M059J (cell line): ENCODE measurements at places on chromosomes 5 and 9. TPM values are rescaled to one million over a fixed set of nuclear protein-coding genes. Genes with fewer than 3 reads are reported as not detected.
A peak's percentile ranks its signal among the peaks of the same experiment; 100 is the strongest.

DNA sequence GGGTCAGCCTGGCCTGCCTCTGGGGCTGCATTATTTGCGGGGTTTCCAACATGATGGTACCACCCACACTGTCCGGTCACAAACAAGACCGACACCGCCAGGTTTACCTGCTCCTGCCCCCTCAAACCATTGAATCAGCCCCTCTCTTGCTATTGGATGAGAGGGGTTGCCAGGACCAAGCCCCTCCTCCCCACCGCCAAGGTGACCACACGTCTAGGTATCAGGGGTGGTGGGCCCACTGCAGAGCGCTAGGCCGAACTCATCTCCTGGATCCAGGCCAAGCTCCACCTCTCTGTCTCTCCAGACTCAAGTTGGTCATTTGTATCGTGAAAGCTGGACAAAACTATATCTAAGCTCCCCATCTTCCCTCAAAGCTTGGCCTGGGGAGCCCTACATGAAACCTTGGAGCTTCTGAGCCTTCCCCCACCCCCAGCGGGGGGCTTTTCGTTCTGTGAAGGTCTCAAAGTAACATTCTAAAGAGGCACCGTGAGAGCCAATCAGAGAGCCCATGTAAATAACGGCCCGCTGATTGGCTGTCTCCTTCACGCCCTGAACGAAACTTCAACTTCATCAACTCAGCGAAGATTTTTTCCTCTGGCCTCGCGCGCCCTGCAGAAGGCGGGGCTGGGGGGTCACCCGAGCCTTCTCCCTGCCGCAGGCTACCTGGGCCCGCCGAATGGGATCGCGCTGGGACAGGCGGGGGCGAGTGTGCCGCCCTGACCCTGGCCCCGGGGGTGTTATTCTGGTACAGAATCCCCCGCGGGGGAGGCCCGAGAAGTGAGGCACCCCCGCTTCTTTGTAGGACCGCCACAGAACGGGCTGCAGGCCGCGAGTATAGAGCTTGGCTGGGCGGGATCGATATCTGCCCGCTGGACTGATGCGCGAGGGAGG is 49.6 kb upstream of the PSD2 start:
- DNase-seq: peak; percentile 93

- DNase-seq: no peak
Measured at GRCh38 chr9:107881626-107882300, 392.2 kb upstream of the KLF4 start.

DNA sequence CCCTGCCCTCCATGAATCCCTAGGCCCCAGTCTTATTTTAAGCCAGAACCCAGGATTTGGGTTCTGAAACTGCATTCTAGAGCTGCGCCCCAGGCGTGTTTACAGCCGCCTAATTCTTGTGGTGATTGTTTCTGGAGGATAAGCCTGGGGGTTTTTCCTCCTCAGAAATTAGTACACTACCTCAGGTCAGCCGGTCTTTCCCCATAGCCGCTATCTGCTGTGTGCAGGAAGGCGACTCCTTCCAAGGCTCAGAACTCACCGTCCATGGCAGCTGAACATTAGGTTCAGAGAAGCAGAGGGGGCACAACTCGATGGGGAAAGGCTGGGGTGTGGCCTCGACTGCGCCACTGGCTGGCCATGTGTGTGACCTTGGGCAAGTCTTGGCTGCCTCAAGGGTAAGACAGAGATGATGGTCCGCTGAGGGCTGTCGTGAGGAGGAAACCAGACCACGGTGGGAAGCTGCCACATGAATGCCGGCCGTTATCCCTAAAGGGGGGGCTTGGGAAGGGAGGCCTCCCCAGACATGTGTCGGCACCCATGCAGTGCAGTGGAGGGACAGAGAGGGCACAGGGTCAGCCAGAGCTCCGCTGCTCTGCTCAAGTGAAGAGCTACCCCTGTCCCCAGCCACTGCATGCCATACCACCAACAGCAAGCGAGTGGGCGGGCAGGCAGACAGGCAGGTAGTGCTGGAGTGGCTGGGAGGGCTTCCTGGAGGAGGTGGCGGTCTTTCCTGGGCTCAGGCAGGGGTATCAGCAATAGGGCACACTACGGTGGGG is 28.9 kb downstream of the SHB start:
- DNase-seq: peak; percentile 70

- DNase-seq: no peak
Measured at GRCh38 chr5:50447941-50448340, 6.9 kb upstream of the EMB start.

GRCh38 chr5:51882647-51883046 is 499.4 kb downstream of the ISL1 start:
- no peak for DNase-seq

- no peak for DNase-seq
Measured at GRCh38 chr5:123665822-123666371, 153.9 kb downstream of the CSNK1G3 start.

DNA sequence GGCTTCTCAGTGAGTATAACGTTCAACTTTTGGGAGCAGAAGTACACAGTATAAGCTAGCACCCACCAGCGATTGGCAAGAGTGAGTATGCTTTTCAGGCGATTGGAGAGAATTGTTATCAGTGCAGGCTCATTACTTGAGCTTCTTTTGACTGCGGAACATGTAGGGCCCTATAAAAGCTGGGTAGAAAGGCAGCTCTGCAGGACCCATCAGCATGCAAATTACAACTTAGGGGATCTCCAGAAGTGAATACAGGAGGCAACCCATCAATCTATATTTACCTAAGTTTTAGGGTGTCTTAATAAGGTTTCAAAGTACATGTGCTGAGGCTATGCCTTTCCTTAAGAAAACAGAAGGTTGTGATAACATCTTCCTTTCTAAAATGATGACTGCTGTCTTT is 225.0 kb downstream of the MLLT3 start:
- no peak for DNase-seq

- no peak for DNase-seq
Measured at GRCh38 chr5:74829413-74829812, 36.8 kb downstream of the FAM169A start.

- no peak for DNase-seq
Measured at GRCh38 chr5:82595113-82595512, 317.0 kb upstream of the RPS23 start.

DNA sequence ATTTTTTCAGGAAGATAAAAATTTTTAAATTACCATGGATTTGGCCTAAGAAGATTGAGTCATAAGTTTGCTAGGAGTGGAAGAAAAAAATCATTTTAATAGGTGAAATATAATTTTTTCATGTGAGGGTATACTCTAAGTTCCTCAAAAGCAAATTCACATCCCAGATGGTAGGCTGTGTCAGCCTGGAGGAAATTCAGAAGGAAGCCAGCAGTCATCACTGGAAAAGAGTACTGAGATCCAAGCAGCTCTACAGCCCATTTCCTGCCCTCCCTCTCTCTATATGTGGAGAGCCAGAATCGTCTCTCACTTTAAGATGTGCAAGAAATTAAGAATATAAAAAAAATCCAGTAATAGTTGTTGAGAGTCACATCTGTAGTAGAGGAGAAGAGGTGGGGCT is 126.5 kb upstream of the CDH18 start:
- DNase-seq: no peak

- no peak for DNase-seq
Measured at GRCh38 chr9:16801871-16802466, 68.5 kb downstream of the BNC2 start.

DNA sequence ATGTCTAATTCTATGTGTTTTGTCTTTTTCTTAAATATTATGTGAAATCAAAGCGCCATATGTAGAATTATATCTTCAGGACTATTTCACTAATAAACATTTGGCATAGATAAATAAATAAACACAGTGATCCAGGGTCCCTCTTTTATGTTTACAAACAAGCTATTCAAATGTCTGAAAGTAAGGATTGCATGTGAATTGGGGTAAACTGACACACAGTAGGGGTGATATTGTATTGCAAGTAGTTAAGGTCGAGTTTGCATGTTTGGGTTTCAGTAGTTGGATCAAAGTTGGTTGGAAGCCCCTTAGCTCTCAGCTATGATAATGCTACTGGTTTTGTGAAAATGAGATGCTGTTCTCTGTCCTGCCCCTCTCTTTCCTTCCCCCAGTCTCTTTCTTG is 11.4 kb downstream of the ISL1 start:
- no peak for DNase-seq

DNA sequence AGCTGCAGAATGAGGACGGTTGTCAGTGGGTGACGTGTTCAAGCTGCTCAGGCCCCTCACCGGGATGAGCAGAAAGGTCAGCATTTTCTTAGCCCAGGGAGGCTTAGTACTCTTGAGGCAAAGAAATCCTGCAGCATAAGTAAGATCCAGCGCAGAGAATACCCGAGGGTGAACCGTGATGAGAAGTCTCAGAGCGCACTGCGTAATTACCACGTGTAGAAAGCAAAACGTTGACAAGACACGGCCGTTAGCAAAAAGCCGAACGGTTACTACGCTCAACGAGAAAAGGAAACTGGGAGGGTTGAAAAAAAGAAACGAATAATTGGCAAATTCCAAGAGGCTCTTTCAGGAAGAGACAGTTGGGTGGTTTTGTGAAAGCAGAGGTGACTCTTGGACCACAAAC is 104.0 kb downstream of the COL23A1 start:
- DNase-seq: no peak

- no peak for DNase-seq
Measured at GRCh38 chr5:112407666-112408065, 11.4 kb downstream of the EPB41L4A start.

- DNase-seq: peak; percentile 87
Measured at GRCh38 chr5:68529581-68529980, 314.0 kb downstream of the PIK3R1 start.

- no peak for DNase-seq
Measured at GRCh38 chr9:89187950-89188349, 9.3 kb upstream of the SHC3 start.

DNA sequence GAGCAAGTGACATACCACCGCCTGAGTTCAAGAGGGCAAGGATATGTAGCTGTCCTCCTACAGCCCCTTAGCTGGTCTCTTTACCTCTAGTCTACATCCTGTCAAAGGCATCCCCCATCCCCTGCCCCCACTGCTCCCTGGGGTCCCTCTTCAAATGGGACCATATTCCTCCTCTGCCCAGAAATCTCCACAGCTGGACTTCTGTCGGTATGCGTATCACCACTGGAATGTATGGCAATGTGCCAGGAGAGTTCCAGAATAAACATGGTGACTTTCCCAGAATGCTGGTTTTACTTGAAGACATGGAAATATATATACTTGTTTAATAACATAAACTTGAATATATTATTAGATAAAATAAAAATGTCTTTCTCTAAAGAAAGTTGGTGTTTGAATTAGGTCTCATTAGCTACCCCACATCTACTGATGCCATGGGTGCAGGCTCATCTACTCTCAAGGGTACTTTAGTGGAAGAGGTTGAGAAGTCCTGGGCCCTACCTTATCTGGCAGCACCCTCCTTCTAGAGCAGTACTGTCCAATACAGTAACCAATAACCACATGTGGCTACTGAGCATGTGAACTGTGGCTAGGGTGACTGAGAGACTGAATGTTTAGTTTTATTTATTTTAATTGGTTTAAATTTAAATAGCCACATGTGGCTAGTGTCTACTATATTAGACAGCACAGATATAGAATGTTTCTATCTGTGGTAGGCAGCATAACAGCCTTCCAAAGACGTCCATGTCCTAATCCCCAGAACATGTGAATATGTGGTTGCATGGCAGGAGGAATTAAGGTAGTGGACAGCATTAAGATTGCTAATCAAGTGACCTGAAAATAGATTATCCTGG is 181.7 kb upstream of the SLC30A5 start:
- DNase-seq: peak; percentile 55

GRCh38 chr5:157596487-157596886 is 20.9 kb upstream of the ADAM19 start:
- no peak for DNase-seq

RELL2 gene
- total RNA-seq: 8.3 and 9.0 TPM in 2 replicates

FAM153A gene
- not detected in 2 replicates for total RNA-seq

FAM114A2 gene
- total RNA-seq: 13.5 and 23.0 TPM in 2 replicates

SCGB3A2 gene
- total RNA-seq: not detected in 2 replicates

ZNF483 gene
- 0.59 and 2.4 TPM in 2 replicates for total RNA-seq

KIAA0825 gene
- 0.32 and 0.49 TPM in 2 replicates for total RNA-seq

GPX3 gene
- total RNA-seq: 62.3 and 68.5 TPM in 2 replicates

ENHO gene
- 0.71 and 2.0 TPM in 2 replicates for total RNA-seq

SPINK6 gene
- not detected in 2 replicates for total RNA-seq
